ENCODE measurements at places on chromosomes 13 and 19. TPM values are rescaled to one million over a fixed set of nuclear protein-coding genes. Genes with fewer than 3 reads are reported as not detected.
A peak's percentile ranks its signal among the peaks of the same experiment; 100 is the strongest.

DNA sequence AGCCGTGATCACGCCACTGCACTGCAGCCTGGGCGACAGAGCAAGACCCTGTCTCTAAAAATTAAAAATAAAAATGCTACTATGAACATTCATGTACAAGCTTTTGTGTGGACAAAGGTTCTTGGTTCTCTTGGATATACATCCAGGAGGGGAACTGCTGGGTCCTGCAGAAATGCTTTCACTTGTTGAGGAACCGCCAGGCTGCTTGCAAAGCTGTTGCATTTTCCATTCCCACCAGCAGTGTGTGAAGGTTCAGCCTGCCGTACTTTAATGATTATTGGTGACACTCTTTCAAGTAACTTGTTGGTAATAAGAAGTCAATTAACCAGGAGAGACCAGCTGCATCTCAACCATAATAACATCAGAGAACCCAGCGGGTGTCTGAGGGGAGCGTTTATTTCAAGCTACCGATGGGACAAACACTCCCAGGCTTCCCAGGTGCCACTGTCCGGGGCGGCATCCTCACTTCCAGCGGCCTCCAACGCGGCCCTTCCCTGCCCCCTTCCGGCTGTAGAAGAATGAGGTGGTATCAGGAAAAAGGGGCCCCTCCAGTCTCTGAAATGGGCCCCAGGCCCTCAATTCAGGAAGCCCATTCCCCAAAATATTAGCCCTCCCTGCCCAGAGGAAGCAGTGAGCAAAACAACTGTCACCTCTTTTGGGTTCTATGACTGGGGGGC lies 15.2 kb upstream of the PPP1R12C start:
- DNase-seq, result no peak

DNA sequence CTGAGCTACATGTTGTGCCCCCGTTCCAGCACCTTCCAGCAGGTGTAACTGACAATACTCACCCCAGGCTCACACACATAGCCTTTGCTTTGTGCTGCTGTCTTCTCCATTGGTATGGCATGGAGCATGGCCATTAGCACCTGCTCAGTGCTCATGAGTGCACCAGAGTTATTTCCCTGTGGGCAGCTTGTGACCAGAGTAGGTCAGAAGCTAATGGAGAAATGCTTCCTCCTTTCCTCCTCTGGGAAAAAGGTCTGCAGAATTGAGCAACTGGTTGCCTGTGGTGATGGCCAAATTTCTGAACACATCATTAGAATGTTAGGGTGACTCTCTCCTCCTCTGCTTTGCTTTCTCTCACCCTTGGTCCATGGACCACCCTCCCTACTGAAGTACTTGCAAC lies 344.5 kb upstream of the TMTC4 start:
- no peak for DNase-seq

Gene CGB1
- not detected for total RNA-seq

Gene FPR2
- 0.74 TPM for total RNA-seq

Gene ZNF439
- 4.8 TPM for total RNA-seq

GRCh38 chr19:4523306-4524110 lies 5.2 kb upstream of the PLIN4 start:
- DNase-seq, result peak; percentile 51

- DNase-seq, result no peak
Measured at GRCh38 chr13:38538422-38538821, 148.5 kb upstream of the FREM2 start.

- peak; percentile 8 for DNase-seq
Measured at GRCh38 chr19:29524912-29525831, 622 bp upstream of the VSTM2B start.

Gene PDE4C
- 2.4 TPM for total RNA-seq

Gene VWA8
- total RNA-seq, result 51.0 TPM

- no peak for DNase-seq
Measured at GRCh38 chr13:111666164-111666776, 345.8 kb downstream of the TEX29 start.

Gene ZNF8
- total RNA-seq, result 4.9 TPM

- no peak for DNase-seq
Measured at GRCh38 chr19:20278342-20278741, 111.3 kb downstream of the ZNF486 start.

GRCh38 chr19:43667126-43667875 lies 2.7 kb downstream of the PLAUR start:
- peak; percentile 19 for DNase-seq

- peak; percentile 63 for DNase-seq
Measured at GRCh38 chr19:45768655-45768983, 433 bp downstream of the SIX5 start.

Gene TGDS
- 3.7 TPM for total RNA-seq

DNA sequence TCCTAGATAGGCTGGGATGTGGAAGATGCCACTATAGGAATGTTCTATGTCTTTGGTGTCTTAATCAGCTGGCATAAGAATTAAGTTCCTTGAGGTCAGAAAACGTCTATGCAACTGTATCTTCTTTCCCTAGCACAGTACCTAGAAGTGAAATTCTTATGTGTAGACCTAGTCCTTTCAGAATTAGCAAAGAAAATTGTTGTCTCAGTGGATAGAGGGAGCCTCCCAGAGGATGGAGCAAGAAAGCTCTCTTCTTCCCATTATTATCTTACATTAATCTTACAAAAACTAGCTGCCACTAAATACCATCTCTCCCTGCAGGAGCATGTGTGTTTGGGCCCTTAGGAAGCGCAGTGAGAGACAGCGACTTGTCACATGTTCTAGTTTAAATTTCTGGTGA lies 11.6 kb downstream of the CLDN10 start:
- DNase-seq, result no peak

Gene SBK3
- total RNA-seq, result 21.1 TPM

DNA sequence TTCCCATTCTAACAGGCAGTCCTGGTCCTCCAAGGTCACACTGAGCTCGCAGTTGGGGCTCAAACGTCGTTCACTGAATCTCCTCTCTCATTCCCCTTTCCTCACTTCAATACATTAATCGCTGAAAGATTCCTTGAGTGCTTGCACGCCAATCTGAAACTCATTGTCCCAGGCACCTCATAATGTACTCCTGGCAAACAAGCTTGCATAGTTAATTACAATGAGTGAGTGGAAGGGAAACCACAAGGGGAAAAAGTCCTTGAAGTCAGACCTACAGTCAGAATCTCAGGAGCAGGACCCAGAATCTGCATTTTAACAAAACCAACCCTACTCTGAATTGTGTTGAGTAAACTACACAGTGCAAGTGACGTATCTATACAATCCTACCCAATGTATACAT lies 86.9 kb downstream of the CRYL1 start:
- no peak for DNase-seq

Gene REEP6
- total RNA-seq, result 1.9 TPM

Gene KCNN4
- total RNA-seq, result 0.38 TPM

Gene SPATA13
- total RNA-seq, result 8.4 TPM

DNA sequence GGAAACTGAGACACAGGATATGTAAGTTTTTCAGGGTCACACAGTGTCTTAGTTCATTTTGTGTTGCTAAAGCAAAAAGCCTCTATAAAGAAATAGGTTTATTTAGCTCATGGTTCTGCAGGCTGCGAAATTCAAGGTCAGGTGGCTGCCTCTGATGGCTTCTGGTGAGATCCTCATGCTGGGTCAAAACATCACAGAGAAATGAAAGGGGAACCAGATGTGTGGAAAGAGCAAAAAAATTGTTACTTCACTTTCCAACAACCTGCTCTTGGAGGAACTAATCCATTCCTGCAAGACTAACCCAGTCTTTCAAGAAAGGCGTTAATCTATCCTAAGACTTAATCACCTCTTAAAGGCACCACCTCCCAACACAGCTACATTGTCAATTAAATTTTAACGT lies 64.2 kb upstream of the UBL3 start:
- no peak for DNase-seq

All from left ventricle myocardium inferior (tissue), 1 donor.